ENCODE measurements at places on chromosomes 16 and 17.

DNA sequence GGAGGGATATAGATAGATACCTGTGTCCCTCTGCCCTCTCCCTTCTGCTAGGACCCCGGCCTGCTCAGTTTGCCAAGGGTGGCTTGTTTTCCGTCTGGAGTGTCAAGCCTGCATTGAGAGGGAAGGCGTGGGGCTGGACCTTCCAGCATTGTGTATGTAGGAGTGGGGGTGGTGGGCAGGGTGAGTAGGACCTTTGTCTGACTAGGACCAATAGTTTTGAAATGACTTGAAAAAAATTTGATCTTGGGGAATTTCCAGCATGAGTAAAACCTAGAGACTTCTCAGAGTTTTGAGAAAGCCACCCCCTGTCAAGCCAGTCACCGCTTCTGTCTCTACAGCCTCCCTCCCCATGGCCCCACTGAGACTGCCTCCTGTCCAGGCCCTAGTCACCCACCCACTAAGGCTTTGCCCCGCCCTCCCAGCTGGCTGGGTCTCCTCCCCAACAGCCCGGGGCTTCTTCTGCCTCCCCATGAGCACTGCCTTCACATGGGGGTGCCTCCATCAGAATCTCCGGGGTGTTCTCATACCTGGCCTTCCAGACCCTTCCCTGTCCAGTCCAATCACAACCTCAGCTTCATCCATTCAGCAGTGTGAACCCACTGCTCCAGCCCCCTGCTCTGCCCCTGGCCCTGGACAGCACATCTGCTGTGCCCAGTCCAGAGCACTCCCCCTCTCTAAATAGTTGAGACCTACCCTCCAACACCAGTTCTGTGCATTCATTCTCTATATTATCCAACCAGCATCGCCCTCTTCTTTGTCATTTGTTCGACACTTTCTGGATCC, 207.0 kb downstream of the MSI2 start:
- no peak for DNase-seq

GRCh38 chr16:9060225-9060624, 31.2 kb upstream of the HAPSTR1 start:
- no peak for DNase-seq

DNA sequence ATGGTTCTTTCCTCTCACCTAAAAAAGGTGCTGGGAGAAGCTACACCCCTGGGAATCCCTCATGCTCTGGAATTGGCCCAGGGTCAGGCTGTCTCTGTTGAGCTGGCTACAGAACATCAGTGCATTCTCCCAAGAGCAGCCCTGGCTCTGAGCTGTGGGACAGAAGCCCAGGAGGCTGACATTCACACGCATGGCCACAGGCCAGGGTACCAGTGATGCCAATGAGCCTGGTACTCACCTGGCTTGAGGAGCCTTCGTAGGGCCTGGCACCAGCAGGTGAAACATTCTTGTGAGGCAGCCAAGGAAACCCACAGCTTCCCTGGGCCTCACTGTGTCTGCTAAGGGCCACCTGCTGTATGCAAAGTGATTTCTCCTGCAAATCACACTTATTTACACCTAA, 121.7 kb upstream of the CCL2 start:
- DNase-seq: peak; percentile 70

GRCh38 chr17:34237458-34237857, 17.6 kb upstream of the CCL2 start:
- peak; percentile 69 for DNase-seq

DNA sequence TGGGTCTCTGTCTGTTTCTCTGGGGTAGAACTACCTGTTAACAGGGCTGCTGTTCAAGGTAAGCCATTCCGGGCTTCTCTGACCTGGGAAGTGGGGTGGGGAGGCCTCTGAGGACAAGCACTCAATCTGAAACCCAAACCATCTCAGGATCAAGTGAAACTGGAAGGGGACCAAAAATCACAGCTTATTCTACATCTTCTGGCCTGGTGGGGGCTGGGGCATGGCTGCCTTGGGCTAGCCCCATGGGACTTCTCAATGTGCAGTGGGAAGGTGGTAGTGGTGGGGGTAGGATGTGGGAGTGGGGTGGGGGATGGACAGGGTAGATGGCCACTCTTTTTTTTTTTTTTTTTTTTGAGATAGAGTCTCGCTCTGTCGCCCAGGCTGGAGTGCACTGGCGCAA, 5.5 kb downstream of the FLOT2 start:
- DNase-seq: no peak

DNA sequence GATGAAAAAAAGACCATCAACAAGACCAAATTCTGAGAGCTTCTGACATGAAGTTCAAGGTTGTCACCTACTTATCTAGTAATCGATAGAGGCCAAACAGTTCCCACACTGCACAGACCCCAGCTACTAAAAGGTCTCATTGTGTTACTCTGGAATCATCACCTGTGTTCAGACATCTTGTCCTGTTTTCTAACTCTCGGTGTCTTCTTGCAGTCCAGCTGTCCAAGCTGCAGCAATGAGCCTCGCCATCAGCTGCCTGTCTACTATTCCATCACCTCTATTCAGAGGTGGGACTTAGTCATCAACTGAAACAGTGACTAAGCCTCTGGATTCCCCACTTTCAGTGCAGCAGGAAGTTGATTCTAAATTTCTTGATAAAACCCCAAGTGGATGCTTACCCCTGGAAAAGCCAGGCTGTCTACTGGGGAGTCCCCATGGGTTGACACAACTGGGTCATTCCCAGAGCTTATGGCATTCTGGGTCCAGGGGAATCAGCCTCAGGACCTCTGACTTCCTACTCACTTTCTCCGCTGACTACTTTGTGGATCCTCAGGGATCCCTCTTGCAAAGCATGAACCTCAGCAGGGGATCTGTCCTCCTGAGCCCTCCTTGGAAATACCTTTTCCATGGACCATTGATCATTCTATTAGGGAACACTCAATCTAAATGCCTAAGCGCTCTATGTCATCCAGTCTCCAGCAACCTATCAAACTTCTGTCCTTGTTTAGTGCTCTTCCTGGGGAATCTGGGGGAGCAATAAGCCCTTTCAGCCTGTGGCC, 46.5 kb downstream of the HNF1B start:
- DNase-seq: no peak

- DNase-seq: no peak
Measured at GRCh38 chr17:51803161-51803560, 355.4 kb downstream of the CA10 start.

DNA sequence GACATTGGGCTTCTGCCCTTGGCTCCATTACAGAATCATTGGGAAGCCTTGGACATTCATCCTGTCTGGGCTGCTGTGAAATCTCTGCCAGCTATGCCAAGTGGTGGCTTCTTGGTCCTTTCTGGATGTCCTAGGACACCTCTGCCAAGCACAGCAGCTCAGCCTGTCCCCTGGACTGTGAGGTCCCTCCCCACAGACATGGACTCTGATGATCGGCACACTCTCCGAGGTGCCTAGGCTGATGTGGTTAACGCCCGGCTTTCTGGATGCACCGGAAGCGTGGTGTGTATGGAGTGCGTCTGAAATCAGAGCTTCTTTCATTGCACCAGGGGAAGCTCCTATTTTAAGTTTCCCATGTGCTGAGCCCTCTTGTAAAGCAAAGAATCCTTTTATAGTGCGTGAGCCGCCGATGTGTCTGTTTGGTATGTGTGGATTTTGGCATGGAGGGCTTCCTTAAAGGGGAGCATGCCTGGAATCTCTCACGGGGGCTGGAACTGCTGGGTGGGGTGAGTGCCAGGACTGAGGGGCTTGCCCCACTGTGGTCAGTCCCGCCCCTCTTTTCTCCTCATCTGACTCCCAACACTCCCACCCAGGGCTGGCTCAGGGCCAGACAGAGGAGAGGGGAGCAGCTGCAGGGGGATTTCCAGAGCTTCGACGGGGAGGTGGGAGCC, 7.0 kb upstream of the ARHGAP23 start:
- no peak for DNase-seq

DNA sequence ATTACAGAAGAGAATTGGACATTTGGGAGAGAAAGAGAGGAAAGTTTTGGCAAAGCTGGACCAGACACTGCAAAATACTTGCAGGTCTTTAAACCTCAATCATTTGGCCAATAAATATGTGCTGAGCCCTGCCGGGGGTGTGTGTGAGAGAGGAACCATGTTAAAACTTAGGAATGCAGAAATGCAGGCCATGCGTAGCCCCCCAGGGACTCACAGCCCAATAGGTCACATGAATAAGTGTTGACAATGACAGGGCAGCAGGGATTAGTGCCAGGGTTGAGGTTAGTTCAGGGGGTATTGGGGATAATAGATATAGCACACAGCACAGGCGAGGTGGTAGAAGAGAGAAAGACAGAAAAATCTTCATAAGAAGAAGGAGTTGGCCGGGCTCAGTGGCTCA, 113.3 kb upstream of the ADAMTS18 start:
- DNase-seq: no peak

- no peak for DNase-seq
Measured at GRCh38 chr17:73414171-73414955, 102.6 kb upstream of the CDC42EP4 start.

- no peak for DNase-seq
Measured at GRCh38 chr16:48590476-48590875, 19.5 kb downstream of the N4BP1 start.

DNA sequence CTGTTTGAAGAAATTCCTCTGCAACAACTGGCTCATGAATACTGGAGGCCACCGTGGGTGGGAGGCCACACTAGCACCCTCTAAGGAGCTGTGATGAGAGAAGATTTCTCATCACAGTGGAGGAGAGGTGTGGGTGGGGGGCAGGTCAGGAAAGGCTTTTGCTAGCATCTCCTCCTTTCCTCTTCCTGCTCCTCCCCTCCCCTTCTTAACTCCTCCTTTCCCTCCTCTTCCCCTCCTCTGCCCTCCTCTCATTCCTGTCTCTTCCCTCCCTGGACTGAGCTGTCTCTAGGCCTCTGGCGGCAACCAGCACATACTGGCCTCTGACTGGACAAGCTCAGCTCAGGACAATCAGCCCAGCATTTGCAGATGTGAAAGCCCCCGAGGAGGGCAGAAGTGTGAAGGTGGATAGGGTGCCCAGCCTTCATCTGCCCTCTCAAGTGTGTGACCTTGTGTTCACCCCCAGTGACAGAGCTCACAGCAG, 19.0 kb upstream of the LHX1 start:
- DNase-seq: no peak

GRCh38 chr16:11361701-11362451, 16.6 kb downstream of the RMI2 start:
- DNase-seq: no peak

- DNase-seq: no peak
Measured at GRCh38 chr17:65166787-65167186, 29.6 kb downstream of the RGS9 start.

GRCh38 chr16:85190572-85190971, 78.3 kb upstream of the CIBAR2 start:
- DNase-seq: no peak

- no peak for DNase-seq
Measured at GRCh38 chr16:25370541-25370940, 112.9 kb upstream of the ZKSCAN2 start.

- DNase-seq: no peak
Measured at GRCh38 chr16:86862595-86863280, 284.4 kb downstream of the FOXL1 start.

DNA sequence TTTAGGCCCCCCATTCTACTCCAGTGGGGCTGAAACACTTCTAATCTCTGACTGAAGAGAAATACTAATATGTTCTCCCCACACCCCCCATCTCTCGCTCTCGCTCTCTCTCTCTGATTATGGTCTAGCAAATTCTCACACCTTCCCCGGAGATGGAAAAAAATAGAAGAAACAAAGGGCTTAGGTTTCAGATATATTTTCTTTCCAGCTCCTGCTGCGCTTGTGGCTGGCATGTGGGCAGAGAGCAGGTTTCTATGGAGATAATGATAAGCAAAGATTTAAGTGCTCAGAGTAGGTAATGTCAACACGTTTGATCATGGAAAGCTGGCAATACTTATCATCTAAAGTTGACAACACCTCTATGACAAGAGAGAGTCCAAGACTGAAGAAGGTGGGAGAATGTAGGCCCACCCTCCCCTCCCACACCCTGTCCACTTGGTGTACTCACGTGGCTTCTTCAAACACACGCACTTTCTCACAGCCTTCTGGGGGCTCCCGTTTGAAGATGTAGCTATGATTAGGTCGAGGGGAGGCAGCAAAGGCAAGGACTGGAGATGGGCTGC, 8.0 kb upstream of the SLC35B1 start:
- DNase-seq: no peak

DNA sequence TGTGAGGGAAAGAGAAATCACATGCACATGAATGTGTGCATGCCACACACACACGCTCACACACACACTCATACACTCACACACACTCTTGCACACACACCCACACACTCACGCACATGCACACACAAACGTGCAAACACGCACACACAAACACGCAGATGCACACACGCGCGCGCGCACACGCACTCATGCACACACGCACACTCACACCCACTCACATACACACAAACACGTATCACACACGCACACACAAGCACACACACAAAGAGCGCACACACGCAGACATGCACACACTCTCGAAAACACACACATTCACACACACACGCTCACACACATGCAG, 72.2 kb downstream of the GAS7 start:
- DNase-seq: no peak

- no peak for DNase-seq
Measured at GRCh38 chr17:41738077-41738800, 3.8 kb upstream of the HAP1 start.

- DNase-seq: no peak
Measured at GRCh38 chr17:61617330-61617729, 26.3 kb upstream of the NACA2 start.

DNA sequence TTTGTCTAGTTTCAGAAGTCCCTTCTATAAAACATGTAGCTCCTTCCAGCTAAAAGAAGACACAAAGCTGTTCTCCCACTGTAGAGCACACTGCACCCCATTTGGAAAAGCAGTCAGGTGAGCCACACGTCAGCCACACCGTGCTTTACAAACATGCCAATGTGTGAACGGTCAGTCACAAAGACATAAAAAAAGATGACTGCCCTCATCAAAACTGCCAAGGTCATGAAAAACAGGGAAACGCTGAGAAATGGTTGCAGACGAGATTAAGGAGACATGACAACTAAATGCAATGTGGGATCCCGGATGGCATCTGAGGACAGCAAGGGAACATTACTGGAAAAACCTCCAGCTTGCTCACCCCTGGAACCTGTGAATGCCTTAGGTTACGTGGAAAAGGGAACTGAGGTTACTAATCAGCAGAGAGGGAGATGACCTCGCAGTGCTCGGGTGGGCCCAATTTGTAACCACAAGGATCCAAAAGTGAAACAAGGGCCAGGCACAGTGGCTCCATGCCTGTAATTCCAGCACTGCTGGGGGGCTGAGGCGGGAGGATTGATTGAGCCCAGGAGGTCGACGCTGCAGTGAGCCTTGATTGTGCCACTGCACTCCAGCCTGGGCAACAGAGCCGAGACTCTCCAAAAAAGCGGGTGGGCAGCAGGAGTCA, 8.1 kb downstream of the ANKRD11 start:
- no peak for DNase-seq

Data from vagina (tissue), 2 donors.